ENCODE measurements at places on chromosomes 11 and 22. TPM values are rescaled to one million over a fixed set of nuclear protein-coding genes. Genes with fewer than 3 reads are reported as not detected.

OR2AT4 gene
- total RNA-seq, result not detected

IL17REL gene
- total RNA-seq, result 0.09 TPM

MRGPRE gene
- total RNA-seq, result not detected

KRTAP5-3 gene
- total RNA-seq, result not detected

BANF1 gene
- 8.3 TPM for total RNA-seq

SMIM35 gene
- total RNA-seq, result not detected

DEUP1 gene
- not detected for total RNA-seq

OR51B5 gene
- total RNA-seq, result 0.30 TPM

IGF2 gene
- 1.5 TPM for total RNA-seq

MIEF1 gene
- total RNA-seq, result 28.8 TPM

PRRG4 gene
- under 0.01 TPM for total RNA-seq

PDE2A gene
- 1.3 TPM for total RNA-seq

Measured in smooth muscle cell of the umbilical artery (primary cell).